ENCODE measurements at places on chromosomes 3 and 15.

DNA sequence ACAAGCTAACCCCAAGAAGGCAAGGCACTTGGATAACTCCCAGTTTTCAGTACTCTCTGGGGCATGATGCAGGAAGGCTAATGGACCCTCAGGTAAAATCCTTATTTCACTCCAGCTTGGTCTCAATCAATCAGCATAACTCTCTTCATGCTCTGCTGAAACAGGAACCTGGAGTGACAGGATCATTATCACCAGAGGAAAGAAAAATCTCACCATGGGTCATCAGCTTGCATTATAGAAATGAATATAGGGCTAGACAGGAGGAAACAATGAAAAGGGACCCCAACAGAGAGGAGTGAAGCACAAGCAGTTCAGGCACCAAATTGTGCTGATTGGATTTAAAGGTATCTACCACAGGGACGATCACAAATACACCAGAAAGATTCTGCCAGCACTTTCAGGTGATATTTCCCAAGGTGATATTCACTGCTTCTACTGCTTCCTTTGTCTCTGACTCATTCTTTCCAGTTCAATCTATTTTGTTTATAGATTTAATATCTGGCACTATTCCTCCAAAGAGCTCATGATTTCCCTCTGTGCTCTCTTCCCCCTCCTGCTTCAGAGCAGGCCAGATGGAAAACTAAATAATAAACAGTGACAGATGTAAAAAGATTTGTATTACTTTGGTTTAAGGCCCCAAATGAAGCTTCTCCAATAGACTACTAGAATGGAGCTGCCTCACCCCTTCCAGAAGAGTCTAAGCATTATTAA is 22.9 kb upstream of the THUMPD3 start:
- DNase-seq, result no peak

DNA sequence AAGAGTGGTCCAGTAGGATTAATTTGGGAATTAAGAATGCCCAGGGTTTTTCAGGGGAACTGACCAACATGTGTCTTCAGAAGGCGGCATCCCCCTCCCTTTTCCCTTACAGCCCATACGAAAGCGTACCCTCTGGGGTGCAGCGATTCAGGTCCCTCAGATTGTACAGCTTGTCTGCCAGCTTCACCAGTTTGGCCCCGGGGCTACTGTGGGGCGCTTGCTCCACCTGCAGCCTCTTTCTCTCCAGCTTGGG is 848 bp downstream of the HDDC3 start:
- no peak for DNase-seq

GRCh38 chr3:8733332-8734094 is at the start of gene CAV3:
Gene CAV3 (plus strand): TSS chr3:8733802. CDS start chr3:8733877, 75 bp downstream.
- DNase-seq, result no peak

GRCh38 chr3:13657660-13658435 is 108.9 kb downstream of the FBLN2 start:
- peak; percentile 70 for DNase-seq

GRCh38 chr15:20294651-20295237 is 246.9 kb downstream of the GOLGA6L6 start:
- no peak for DNase-seq

GRCh38 chr3:112350018-112350810 is 17.3 kb downstream of the CD200 start:
- DNase-seq, result no peak

GRCh38 chr15:67794832-67795574 is 30.3 kb upstream of the SKOR1 start:
- DNase-seq, result peak; percentile 37

DNA sequence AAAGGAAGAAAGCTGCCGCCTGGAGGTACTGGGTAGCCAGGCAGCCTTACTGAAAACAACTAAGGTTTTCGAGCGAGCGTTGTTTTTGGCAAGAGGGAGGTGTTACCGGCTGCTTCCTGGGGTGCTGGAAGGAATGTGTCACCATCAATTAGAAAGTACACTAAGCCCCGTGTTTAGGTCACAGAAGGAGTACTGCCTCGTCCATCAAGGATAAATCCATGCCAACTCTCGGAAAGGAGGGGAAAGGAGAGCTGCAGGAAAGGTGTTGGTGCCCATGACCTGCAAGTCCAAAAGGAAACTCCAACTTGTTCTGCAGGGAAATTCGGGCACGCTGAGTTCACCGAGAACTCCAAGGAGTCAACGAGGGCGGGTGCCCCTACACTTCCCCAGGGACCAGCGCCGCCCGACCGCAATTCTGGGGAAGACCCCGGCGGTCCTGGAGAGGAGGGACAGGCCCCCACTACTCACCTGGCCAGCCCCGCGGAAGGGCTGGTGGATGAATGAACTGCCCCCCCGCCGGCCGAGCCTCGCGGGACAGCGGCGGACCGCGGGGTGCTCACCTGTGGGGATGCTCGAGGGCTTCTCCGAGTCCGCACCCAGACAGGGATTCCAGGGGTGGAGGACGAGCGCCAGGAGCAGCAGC is 542 bp downstream of the PLOD2 start:
- DNase-seq, result no peak

DNA sequence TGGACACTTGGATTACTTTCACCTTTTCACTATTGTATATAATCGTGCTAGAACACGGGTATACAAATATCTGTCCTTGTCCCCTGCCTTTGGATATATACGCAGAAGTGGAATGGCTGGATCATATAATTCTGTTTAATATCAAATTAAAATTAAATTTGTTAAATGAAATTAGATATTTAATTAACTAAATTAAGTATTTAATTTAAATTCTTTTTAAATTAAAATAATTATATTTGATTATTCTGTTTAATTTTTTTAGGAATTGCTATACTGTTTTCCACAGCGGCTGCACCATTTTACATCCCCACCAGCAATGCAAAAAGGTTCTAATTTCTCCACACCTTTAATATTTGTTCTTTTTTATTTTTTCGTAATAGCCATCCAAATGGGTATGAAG is 84.3 kb downstream of the DOCK3 start:
- no peak for DNase-seq

DNA sequence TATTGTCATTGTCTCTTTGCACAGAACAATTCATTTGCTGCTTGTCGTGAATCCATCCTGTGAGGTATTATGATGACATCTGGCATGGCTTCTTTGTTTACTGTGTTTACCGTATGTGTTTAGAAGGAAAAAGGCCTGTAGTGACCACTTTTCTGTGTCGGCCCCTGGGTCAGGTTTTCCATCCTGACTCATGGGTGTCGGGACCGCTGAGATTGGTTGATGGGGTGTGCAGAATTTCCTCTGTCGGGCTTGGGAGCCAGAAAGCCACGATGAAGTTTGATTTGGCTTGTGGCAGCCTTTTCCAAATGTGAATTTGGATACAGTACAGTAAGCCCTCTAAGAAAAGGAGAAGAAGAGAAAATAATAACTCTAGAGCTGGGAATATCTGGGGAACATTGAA is 113.5 kb downstream of the FNDC3B start:
- DNase-seq, result no peak

DNA sequence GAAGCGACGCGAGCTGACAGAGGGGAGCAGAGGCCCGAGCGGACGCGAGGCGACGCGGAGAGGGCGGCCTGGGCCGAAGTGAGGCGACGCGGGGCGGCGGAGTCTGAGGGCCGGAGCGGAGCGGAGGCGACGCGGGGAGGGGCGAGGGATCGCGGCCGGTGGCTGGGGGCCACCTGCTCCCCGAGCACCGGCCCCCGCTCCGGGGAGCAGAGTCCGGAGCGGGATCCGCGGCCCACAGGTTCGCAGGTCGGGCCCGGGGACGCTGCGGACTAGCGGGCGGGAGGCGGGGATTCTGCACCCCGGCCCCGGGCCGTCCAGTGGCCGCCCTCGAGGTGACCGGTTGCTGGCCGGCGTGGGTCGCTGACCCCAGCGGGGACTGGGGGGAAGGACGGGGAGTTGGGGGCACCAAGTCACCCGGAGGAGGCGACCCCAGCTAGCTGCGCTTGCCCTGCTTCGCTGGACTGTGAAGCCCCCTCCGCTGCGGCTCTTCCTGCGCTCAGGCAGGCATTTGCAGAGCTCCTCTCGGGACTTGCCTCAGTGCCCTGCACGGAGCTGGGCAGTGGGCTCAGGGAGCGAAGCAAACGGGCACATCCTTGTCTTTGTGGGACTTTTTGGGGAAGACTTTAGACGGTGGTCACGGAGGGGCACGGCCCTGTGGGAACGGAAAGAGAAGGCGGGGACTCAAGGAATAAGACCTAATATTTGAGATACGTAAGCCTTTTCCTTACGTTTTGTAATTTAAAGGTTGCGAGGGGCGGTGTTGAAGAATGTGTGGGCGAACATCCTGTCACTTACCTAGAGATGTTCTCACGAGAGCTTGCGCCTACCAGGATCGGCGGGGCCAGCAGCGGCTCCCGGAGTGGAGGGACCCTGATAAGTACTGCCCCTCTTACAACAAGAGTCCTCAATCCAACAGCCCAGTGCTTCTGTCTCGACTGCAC is 566 bp downstream of the HMCES start:
- DNase-seq, result peak; percentile 48

GRCh38 chr3:161230621-161231171 is 9.6 kb downstream of the NMD3 start:
- DNase-seq, result no peak

DNA sequence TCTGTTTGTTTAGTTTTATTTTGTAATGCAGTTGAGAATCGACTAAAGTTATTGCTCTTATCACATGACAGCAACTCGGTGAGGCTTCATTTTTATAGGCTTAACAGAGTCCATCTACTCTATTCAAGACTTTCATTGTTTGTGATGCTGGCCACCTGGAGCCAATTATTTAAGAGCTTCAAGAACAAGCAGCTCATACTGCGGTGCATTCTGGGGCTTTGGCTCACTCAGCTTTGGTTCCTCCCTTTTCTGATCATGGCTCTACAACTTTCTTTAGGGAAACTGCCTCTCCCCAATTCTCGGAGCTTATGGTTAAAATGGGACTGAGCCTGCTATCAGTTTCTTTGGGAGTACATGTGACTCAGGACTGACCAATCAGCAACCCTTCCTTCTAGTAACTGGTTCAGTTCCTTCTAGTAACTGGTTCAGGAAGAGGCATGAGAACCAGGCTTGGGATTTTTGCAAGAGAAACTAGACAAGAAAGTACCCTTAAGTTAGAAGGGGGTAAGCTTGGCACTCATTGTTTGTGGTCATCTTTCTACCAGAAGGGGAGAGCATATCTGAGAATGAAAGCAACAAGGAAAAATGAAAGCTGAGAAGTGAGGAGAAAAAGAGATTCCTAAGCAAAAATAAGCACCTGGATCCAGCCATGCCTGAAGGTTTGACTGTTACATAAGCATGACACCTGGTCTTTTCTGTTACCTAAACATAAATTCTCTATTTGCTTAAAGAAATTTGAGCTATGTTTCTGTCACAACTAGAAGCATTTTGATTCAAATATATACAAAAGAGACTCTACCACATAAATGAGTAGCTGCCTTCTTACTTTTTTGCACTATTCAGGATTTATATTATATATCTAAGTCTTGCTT is 24.1 kb upstream of the ARHGEF3 start:
- DNase-seq, result no peak

GRCh38 chr3:43287500-43287873 is 1.1 kb downstream of the SNRK start:
- no peak for DNase-seq

DNA sequence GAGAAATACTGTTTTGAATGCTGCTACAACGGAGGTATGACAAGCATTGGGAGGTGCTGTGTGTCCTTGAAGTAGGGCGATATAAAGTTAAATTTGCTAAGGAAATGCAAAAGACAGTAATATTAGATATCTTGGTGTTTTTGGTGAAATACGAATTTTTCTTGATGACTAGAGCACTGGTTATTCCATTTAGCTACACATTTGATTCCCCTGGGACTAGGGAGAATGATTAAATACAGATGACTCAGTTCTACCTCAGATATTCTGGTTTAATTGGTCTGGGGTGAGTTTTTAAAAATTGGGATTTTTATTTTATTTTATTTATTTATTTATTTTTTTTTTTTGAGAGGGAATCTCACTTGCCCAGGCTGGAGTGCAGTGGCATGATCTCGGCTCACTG is 18.7 kb upstream of the GADL1 start:
- DNase-seq, result no peak

GRCh38 chr3:110419601-110420000 is 652.0 kb upstream of the NECTIN3 start:
- no peak for DNase-seq

GRCh38 chr3:98038286-98038685 is 3.2 kb upstream of the GABRR3 start:
- DNase-seq, result no peak

DNA sequence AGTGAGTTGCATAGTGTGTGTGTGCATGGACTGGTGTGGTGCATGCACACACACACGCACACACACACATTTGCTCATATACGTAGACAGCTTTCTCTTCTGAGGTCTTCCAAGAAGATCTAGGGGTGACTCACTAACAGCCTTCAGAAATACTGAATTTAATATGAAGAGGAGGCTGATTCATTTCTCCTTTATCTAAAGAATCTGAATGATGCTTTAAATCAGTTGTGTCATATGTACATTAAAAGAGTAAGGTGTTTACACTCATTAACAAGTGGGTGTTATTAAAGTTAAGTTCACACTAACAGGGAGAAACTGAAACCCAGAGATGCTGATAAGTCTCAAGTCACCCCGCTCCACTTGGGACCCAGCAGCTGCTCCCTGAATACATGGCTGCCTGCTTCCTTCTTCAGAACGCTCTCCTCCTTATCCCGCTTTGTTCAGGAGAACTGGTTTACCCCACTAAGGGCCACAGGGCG is 22.0 kb downstream of the TMPRSS7 start:
- DNase-seq, result no peak

Data from stimulated activated CD4-positive, alpha-beta T cell treated with anti-CD3 and anti-CD28 coated beads, Interleukin-12 subunit alpha, Interleukin-12 subunit beta, amount 100 ng/mL, for 4 hours (primary cell).